Activated naive CD4-positive, alpha-beta T cell treated with anti-CD3 and anti-CD28 coated beads, Interleukin-2, amount 10 ng/mL, durations not matched to agents 7 days and 5 days (primary cell): ENCODE measurements at places on chromosomes 13 and 19.

GRCh38 chr19:35027851-35028599, 2.2 kb upstream of the SCN1B start:
- H3K27me3 ChIP-seq: peaks cover 37% of the 10 kb centered on the region
- peaks cover 28% of the 10 kb centered on the region for H3K36me3 ChIP-seq
- peaks cover 9% of the 10 kb centered on the region for H3K4me1 ChIP-seq
- H3K4me3 ChIP-seq: no peak overlapping the region
- H3K27ac ChIP-seq: no peak overlapping the region

- peaks cover 35% of the 10 kb centered on the region for H3K27me3 ChIP-seq
- no peaks in the 10 kb centered on the region for H3K36me3 ChIP-seq
- H3K4me3 ChIP-seq: no peak overlapping the region
- DNase-seq: no peak
- no peak overlapping the region for H3K27ac ChIP-seq
Measured at GRCh38 chr19:31110336-31110735, 238.9 kb downstream of the TSHZ3 start.

- peaks cover 52% of the 10 kb centered on the region for H3K4me1 ChIP-seq
- DNase-seq: peak; percentile 70
- H3K27ac ChIP-seq: peak overlapping the region; percentile 82
- H3K27me3 ChIP-seq: no peaks in the 10 kb centered on the region
- H3K36me3 ChIP-seq: peaks cover 26% of the 10 kb centered on the region
- peak overlapping the region; percentile 46 for H3K4me3 ChIP-seq
Measured at GRCh38 chr19:17079710-17080439, 4.3 kb downstream of the MYO9B start.

GRCh38 chr19:18514800-18515682, 6.8 kb downstream of the ELL start:
- no peak overlapping the region for H3K4me3 ChIP-seq
- peaks cover 1% of the 10 kb centered on the region for H3K36me3 ChIP-seq
- H3K27me3 ChIP-seq: no peaks in the 10 kb centered on the region
- DNase-seq: no peak

- peaks cover 2% of the 10 kb centered on the region for H3K4me1 ChIP-seq
- no peak overlapping the region for H3K4me3 ChIP-seq
- H3K27ac ChIP-seq: no peak overlapping the region
- no peaks in the 10 kb centered on the region for H3K36me3 ChIP-seq
- H3K27me3 ChIP-seq: no peaks in the 10 kb centered on the region
Measured at GRCh38 chr19:28497887-28498286, 715.1 kb downstream of the UQCRFS1 start.

GRCh38 chr19:15337202-15337601, 4.9 kb upstream of the BRD4 start:
- H3K36me3 ChIP-seq: peaks cover 2% of the 10 kb centered on the region
- H3K4me3 ChIP-seq: no peak overlapping the region
- peaks cover 9% of the 10 kb centered on the region for H3K4me1 ChIP-seq

- H3K4me3 ChIP-seq: no peak overlapping the region
- H3K36me3 ChIP-seq: no peaks in the 10 kb centered on the region
- DNase-seq: no peak
- H3K27ac ChIP-seq: no peak overlapping the region
- peaks cover 10% of the 10 kb centered on the region for H3K4me1 ChIP-seq
Measured at GRCh38 chr13:50322006-50322405, 306.8 kb downstream of the KCNRG start.

DNA sequence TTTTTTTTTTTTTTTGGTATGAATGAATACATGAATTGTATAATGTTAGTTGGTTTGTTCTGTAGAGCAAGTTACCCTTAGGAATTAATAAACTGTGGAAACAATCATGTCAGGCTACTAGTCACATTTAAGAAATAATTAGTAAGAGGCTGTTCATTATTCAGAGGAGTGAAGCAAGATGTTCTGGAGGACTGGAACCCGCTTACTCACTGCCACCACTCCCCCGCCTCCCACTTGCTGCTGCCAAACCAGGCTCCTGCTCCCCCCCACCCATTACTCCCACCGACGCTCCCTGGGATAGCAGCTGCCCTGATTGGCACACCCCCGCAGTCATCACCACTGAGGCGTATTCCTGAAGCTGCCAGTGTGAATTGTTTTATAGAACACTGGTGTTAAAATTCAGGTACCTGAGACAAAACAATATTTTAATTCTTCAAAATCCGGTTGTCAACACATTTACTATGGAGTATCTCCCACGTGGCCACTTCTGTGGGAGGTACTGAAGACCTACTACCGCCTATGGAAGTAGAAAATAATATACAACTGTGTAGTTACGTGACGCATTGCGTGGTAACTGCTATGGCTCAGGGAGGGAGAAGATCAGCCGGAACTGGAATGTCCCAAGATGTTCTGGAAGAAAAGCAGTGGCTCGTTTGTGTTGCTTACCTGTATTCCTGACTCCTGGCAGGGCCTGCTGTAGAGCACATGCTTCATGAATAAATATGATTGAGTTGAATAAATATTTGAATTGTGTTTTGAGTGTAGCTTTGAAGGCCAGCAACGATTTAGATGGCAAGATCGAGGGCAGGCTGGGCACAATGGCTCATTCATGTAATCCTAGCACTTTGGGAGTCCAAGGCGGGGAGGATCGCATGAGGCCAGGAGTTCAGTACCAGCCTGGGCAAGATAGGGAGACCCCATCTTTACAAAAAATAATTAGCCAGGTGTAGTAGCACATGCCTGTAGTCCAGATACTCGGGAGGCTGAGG, 1.7 kb downstream of the DPY19L3 start:
- no peak for DNase-seq
- peak overlapping the region; percentile 89 for H3K27ac ChIP-seq
- H3K36me3 ChIP-seq: peaks cover 5% of the 10 kb centered on the region
- H3K4me1 ChIP-seq: peaks cover 31% of the 10 kb centered on the region

- no peak overlapping the region for H3K4me3 ChIP-seq
- no peak overlapping the region for H3K27ac ChIP-seq
- H3K27me3 ChIP-seq: no peaks in the 10 kb centered on the region
- H3K36me3 ChIP-seq: no peaks in the 10 kb centered on the region
- H3K4me1 ChIP-seq: no peaks in the 10 kb centered on the region
- DNase-seq: no peak
Measured at GRCh38 chr13:71355010-71355409, 512.0 kb downstream of the DACH1 start.

GRCh38 chr13:67052550-67053490, 177.3 kb downstream of the PCDH9 start:
- no peak overlapping the region for H3K4me3 ChIP-seq
- no peaks in the 10 kb centered on the region for H3K4me1 ChIP-seq
- H3K36me3 ChIP-seq: no peaks in the 10 kb centered on the region
- no peaks in the 10 kb centered on the region for H3K27me3 ChIP-seq

DNA sequence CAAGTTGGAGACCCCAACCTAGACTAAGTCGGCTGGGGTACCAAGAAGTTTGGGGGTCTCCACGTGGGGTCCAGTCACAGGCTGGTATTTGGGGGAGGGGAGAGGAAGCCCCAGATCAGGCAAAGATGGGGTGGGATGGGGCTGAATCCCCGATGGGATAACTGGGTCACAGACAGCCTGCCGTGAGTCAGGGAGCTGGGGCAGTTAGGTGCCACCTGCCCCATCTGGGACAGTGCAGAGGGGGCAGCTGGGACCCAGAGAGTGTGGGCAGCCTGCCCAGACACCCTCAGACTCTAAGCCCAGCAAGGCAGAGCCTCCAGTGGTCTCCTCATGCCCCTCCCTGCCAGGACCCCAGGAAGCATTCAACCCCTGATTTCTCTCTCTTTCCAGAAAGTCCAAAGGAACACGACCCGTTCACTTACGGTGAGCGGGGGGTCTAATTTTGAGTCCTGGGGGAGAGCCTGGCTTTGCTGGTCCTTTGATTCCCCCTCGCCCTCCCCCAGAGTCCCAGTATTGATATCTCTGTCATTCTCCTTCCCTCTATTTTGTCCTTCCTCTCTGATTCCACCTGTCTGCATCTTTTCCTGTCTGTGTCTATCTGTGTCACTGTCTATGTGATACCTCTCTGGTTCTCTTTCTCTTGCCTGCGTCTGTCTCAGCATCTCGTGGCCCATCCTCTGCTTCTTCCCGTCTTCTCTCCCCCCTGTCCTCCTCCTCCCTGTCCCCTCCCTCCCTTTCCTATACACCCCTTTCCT, 1.8 kb downstream of the FXYD1 start:
- no peak overlapping the region for H3K4me3 ChIP-seq
- no peak for DNase-seq
- H3K27me3 ChIP-seq: peaks cover 70% of the 10 kb centered on the region
- no peaks in the 10 kb centered on the region for H3K36me3 ChIP-seq

DNA sequence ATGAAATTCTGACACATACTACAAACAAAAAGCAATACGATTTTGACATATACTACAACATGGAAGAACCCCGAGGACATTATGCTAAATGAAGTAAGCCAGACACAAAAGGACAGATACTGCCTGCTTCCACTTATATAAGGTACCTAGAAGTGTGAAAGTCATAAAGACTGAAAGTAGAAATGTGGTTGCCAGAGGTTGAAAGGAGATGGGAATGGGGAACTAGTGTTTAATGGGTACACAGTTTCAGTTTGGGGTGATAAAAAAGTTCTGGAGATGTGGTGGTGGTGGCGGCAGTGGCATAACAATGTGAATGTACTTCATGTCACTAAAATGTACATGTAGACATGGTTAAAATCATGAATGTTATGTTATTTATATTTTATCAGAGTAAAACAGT, 12.1 kb upstream of the NDFIP2 start:
- no peak overlapping the region for H3K27ac ChIP-seq
- H3K4me1 ChIP-seq: no peaks in the 10 kb centered on the region
- H3K4me3 ChIP-seq: no peak overlapping the region
- H3K36me3 ChIP-seq: peaks cover 2% of the 10 kb centered on the region
- peaks cover 4% of the 10 kb centered on the region for H3K27me3 ChIP-seq
- DNase-seq: no peak

DNA sequence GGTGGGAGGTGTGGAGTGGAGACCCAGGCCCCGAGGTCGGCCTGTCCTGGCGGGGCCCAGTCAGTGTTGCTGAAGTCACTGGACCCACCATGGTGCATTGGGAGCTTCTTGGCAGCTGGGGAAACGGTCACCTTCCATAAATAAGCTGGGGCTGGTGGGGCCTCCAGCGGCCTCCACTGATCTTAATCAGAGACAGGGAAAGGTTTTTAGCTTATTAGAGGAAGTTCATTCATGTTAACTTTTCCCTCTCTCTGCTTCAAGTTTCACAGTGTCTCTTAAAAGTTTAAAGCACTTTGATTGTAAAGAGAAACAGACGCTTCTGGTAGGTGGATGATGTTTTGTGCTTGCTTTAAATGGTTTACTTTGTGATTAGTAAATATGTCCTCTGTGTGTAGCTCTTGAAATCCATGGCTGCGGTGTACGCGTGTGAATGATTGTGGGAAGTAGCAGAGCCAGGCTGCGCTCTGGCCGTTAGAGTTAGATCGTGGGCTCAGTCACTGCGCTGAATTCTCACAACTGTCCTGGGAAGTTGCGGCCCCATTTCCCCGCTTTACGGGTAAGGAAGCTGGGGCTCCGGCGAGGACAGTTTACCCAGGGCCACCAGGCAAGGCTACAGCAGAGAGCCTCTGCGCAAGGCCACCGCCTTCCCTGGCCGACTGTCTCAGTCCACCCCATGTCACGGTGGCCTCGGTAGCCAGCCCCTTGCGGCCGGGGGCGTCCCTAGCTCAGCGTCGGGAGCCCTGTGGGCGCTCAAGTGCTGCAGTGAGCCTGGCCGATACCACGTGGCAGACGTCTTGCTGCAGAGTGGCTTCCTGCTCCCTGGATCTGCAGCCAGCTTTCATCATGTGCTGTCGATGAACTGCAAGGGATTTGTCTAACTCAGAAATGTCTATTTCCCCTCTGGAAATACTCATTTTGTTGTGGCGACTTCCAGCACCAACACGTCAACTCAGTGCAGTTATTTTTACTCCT, 16.5 kb upstream of the NDUFS7 start:
- peaks cover 27% of the 10 kb centered on the region for H3K4me1 ChIP-seq
- no peak overlapping the region for H3K27ac ChIP-seq
- DNase-seq: no peak
- no peaks in the 10 kb centered on the region for H3K27me3 ChIP-seq

- no peaks in the 10 kb centered on the region for H3K36me3 ChIP-seq
- peaks cover 7% of the 10 kb centered on the region for H3K4me1 ChIP-seq
- peaks cover 8% of the 10 kb centered on the region for H3K27me3 ChIP-seq
- H3K4me3 ChIP-seq: no peak overlapping the region
- no peak for DNase-seq
Measured at GRCh38 chr13:32824675-32825074, 191.5 kb upstream of the KL start.

- no peaks in the 10 kb centered on the region for H3K27me3 ChIP-seq
- H3K27ac ChIP-seq: no peak overlapping the region
- DNase-seq: no peak
- no peak overlapping the region for H3K4me3 ChIP-seq
- H3K36me3 ChIP-seq: no peaks in the 10 kb centered on the region
- H3K4me1 ChIP-seq: peaks cover 8% of the 10 kb centered on the region
Measured at GRCh38 chr13:104871456-104871855, 1664.0 kb downstream of the EFNB2 start.

- H3K27ac ChIP-seq: peak overlapping the region; percentile 52
- no peak overlapping the region for H3K4me3 ChIP-seq
- no peaks in the 10 kb centered on the region for H3K27me3 ChIP-seq
- no peak for DNase-seq
- H3K4me1 ChIP-seq: peaks cover 51% of the 10 kb centered on the region
Measured at GRCh38 chr13:111171629-111172028, 56.5 kb downstream of the ARHGEF7 start.

GRCh38 chr13:92886535-92887077, 340.0 kb upstream of the GPC6 start:
- no peak overlapping the region for H3K4me3 ChIP-seq
- no peak overlapping the region for H3K27ac ChIP-seq
- H3K27me3 ChIP-seq: no peaks in the 10 kb centered on the region

DNA sequence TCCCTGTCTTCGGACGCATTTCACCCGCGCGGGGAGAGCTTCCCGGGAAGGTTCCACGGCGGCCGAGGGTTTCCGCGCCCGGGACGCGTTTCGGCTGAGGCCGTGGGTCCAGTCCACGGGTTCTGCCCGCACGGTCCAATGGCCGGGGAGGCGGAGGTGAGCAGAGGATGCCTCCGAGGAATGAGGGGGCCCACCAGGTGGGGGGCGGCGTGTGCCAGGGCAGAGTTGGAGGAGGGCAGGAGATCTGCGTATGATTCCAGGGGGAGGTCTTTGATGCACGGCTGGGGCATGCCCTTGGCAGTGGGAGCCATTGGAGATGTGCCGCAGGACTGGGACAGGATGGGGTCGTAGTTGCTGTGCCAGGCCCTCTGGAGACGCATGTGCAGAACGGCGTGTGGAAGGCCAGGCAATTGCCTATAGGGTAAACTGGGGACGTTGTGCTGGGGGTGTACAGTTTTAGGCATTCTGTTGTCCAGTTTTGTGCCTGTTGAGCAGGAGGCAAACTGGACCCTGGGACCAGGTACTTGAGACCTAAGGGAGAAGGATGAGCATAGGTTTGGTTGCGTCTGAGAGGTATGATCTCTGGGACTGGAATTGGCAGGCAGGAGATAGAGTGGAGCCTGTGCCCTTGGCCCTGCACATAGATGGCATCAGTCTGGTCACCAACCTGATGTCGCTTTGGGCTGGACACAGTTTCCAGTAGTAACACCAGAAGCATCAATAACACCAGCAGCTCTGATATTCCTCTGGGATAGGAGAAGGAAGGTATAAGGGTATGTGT, 751 bp downstream of the ZNF584 start:
- peaks cover 33% of the 10 kb centered on the region for H3K4me1 ChIP-seq
- H3K36me3 ChIP-seq: peaks cover 12% of the 10 kb centered on the region
- H3K27ac ChIP-seq: peak overlapping the region; percentile 16
